ENCODE measurements at places on chromosomes 12 and 14.

- peak; percentile 41 for DNase-seq
Observed at GRCh38 chr12:104522985-104523722, 66.4 kb downstream of the CHST11 start.

DNA sequence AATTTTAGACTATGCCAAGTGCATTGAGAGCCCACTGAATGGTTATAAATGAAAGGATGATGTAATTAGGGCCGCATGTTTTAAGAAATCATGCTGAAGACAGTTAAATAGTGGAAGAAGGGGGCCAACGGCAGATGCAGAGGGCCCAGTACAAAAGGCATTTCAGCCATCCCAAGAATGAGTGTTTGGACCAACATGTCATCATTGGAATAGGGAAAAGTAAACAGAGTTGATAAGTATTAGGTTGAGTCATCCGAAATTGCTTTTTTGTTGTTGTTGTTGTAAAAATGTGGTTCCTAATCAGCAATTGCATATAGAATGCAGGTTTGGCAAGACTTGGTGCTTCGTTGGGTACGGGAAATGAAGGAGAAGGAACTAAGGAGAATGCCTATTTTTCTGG, 29.5 kb downstream of the BMP4 start:
- no peak for DNase-seq

DNA sequence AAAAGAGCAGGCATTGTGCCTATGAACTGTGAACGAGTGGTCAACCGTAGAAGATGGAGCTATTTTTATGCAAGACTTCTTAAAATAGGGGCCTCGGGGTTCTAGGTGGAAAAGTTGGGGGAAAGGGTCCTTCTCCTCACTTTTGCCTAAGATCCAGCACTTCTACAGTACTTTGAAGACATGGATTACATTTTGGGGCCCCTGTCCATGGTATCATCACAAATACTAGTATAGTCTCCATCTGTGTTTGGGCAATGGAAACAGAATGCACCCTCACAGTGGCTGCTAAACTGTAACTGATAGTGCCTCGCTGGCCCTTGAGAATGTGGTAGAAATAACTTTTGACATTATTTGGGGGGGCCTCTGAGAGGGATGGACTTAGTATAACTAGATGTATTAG, 5.5 kb upstream of the CCDC184 start:
- no peak for DNase-seq

DNA sequence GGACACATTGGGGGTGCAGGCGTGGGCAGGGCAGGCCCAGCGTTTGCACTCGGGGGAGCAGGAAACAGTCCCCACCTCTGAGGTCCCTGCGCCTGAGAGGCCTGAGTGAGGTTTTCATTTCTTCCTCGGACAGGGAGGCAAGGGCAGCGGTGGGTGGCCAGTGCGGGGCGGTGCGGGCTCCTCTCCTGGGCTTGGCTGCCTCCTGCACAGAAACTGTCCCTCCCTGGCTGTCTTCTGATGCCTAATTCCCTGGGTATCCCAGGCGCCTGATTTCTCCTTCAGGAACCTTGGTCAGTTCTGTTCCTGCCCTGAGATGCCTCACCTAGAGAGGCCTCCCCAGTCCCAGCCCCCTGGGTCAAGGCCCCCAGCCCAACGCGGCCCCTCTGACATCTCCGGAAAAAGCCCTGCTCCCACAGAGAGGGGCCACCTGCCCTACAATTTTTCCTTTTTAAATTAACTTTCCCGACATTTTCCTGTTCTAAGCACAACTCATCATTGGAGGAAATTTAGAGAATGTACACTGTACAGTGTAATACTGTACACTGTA, 260.3 kb downstream of the ADGRD1 start:
- DNase-seq: no peak

- peak; percentile 24 for DNase-seq
Observed at GRCh38 chr14:95535226-95536021, 574 bp downstream of the GLRX5 start.

GRCh38 chr14:71995741-71996140, 63.5 kb downstream of the RGS6 start:
- DNase-seq: no peak

GRCh38 chr12:114440270-114441038, 34.5 kb upstream of the TBX5 start:
- no peak for DNase-seq

- no peak for DNase-seq
Observed at GRCh38 chr14:62451221-62451620, 594.0 kb downstream of the KCNH5 start.

GRCh38 chr12:82299319-82300025, 58.7 kb downstream of the CCDC59 start:
- no peak for DNase-seq

GRCh38 chr14:38951451-38951850, 151.6 kb downstream of the SEC23A start:
- no peak for DNase-seq

GRCh38 chr12:10075451-10075850, 23.3 kb downstream of the CLEC1A start:
- DNase-seq: no peak

DNA sequence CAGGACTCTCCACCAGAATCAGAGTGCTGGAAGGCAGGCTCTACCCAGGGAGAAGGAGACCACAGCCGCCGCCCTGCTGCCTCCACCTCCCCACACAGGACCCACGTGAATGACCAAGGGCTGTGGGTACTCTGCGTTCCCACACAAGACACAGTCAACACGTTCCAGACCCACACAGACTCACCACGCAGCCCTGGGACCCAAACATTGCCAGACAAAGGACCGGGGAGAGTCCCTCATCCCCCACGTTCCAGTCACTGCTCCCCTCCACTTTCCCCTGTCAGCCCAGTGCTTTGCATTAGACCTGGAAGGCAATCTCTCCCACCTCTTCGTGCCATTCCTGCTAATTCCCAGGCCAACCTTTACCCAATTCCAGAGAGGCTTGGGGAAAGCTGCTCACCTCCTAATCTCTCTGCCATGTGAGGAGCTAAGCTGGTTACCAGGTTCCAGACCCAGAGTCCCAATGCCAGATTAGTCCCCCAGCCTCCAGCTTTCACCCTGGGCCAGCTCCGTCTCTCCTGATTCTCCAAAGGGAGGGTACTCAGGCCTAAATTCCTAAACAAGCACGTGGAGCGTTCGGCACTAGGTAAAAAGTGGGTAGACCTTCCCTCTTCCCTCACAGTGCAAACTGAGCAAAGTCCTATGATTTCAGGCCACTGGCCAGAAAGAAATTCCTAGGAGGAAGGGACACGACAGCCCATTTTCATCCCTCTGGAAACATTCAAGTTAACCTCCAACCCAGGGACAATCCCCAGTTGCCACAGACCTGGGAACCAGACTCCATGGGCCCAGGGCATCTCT, 4.9 kb downstream of the SLC6A13 start:
- no peak for DNase-seq

- no peak for DNase-seq
Observed at GRCh38 chr14:59160506-59160905, 28.0 kb upstream of the DAAM1 start.

DNA sequence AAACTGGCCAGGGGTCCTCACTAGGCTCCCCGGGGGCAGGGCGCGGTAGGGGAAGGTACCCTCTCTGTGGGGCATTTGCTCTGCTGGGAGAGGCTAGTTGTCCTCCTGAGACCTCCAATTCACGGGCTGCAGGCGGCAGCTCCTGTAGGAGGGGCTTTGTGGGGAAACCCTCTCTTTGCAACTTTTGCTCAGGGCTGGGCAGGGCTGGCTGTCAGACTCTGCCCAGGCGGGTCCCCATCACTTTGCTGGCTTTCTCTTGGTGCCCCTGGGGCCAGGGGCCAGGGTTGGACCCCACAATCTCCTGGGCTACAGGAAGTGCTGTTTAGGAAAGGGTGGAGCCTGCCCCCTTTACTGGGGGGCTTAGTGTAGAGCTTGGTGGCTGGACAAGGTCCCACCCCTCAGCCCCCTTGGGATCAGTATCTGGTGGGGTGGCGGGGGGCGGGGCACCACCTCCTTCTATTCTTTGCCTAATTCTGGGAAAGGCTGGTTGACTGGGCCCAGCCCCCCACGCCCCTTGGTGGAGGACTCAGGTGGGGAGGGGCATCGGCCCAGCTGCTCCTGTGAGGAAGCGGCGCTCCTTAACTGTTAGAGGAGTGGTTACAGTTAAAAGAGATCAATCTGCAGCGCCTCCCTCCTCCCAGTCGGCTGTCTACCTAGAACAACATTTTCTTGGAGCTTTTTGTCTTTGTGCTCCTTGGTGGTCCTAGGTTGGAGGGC, 918.7 kb downstream of the AACS start:
- DNase-seq: no peak

- DNase-seq: no peak
Observed at GRCh38 chr12:131574395-131574771, 136.5 kb upstream of the SFSWAP start.

DNA sequence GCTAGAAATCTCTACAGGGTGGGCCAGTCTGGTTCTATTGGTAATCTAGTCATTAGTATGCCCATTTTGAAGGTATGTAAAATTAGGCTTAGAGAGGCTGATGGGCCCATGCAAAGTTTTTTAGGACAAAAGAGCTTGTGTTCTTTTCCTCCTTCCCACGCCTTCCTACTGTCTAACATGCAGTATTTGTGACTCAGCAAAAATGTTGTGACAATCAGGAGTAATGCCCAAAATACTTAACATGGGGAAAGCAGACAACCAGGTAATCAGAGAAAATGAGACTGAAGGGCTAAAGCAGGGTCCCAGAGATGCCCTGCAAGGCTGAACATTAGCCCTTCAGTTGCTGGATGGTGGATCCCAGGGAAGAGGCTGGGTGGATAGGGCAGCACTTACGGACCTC, 437.9 kb downstream of the BCL11B start:
- no peak for DNase-seq

GRCh38 chr14:95207475-95208233, 50.3 kb upstream of the DICER1 start:
- no peak for DNase-seq

DNA sequence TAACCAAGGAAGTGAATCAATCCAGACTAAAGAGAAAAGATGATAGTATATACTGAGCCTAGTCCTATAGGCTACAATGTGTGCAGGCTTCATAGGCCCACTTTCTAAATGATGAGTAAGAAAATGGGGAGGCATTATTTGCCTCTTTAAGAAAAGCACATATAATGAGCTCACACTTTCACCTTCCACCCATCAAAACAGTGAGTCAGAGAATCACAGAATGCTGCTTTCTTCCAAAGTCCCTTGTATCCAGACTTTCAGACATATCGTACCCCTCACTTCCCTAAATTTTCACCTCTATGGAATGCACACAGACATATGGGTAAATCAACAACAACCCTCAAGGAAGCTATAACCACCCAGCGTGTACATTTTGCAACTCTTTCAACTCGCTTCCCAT, 286.4 kb upstream of the PRKD1 start:
- no peak for DNase-seq

- no peak for DNase-seq
Observed at GRCh38 chr12:77835969-77836368, 5.3 kb downstream of the NAV3 start.

GRCh38 chr14:52998376-52999015, 47.6 kb upstream of the FERMT2 start:
- no peak for DNase-seq

DNA sequence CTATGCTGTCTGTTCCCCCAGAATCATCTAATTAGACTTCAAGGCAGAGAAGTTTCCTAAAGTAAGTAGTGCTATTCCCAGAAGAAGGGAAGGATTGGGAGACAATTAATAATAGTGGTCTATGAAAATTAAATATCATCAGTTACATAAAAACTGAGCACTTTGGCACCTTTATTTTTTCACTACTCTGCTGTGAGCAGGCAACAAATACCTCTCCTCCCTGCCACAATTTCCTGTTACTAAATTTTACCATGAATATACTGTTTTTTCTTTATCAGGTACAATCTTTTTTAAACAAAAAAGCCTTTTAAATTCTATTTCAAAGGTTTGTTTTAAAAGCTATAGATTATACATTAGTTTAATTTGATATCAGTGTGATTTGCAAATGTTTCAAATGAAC, 29.4 kb upstream of the KRAS start:
- DNase-seq: no peak

- DNase-seq: peak; percentile 39
Observed at GRCh38 chr14:24372701-24373416, 4.9 kb downstream of the NFATC4 start.

- peak; percentile 34 for DNase-seq
Observed at GRCh38 chr14:89418452-89418851, 1.4 kb upstream of the FOXN3 start.

- DNase-seq: no peak
Observed at GRCh38 chr14:77077040-77077439, 21.0 kb upstream of the CIPC start.

DNA sequence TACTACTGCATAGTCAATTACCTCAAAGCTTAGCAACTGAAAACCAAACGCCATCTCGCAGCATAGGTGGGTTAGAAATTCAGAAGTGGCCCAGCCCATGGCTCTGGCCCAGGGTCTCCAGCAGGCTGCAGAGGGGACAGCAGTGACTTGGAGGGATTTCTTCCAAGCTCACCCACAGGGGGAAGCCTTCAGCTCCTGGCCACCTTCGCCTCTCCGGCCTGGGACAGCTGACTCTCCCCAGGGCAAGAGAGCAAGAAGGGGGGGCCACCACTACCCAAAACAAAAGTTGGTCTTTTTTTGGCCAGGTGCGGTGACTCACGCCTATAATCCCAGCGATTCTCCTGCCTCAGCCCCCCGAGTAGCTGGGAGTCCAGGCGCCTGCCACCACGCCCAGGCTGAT, 32.2 kb upstream of the ANKRD9 start:
- no peak for DNase-seq

DNA sequence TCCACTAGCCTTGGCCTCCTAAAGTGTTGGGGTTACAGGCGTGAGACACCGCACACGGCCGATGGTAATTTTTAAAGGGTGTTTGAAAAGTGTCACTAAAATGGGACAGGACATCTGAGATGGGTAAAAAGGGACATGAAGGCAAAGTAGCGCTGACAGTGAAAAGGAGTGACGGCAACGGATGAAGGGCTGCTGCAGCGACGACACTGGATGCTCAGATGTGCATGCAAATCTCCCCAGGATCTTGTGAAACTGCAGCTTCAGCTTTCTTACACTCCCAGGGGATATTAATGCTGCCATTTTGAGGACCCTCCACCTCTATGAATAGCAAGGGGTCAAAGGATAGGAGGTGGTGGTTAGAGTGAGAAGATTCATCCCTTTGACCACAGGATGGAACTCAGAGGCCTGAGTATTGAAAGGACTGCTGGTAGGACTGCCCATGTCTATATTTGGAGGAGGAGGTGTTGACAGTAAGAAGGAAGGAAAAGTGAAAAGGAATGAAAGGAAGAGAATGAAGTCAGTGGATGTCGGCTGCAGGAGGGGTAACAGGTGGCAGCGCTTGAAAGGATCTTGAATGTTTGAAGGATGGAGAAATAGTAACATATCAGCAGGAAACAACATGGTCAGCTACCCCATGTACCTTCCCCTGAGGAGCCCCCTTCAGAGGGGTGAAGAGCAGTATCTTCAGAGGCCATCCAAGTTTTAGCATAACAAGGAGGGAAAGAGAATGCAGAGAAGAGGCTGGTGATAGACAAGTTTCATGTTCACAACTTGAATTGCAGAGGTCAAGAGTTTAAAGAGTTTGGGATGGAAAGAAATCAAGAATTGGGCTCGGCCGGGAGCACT, 37.1 kb downstream of the CLIP1 start:
- no peak for DNase-seq

GRCh38 chr14:25121337-25122129, 71.6 kb upstream of the STXBP6 start:
- no peak for DNase-seq

GRCh38 chr12:84411031-84411430, 501.6 kb downstream of the SLC6A15 start:
- no peak for DNase-seq
